ENCODE measurements at places on chromosomes 3 and 15.

- no peak for DNase-seq
Observed at GRCh38 chr15:99228120-99228770, 21.1 kb downstream of the TTC23 start.

- DNase-seq = no peak
Observed at GRCh38 chr3:136929977-136930670, 27.7 kb upstream of the IL20RB start.

GRCh38 chr15:37044915-37045648 lies 55.3 kb downstream of the MEIS2 start:
- no peak for DNase-seq

GRCh38 chr15:75720787-75721479 lies 8.3 kb upstream of the CSPG4 start:
- no peak for DNase-seq

DNA sequence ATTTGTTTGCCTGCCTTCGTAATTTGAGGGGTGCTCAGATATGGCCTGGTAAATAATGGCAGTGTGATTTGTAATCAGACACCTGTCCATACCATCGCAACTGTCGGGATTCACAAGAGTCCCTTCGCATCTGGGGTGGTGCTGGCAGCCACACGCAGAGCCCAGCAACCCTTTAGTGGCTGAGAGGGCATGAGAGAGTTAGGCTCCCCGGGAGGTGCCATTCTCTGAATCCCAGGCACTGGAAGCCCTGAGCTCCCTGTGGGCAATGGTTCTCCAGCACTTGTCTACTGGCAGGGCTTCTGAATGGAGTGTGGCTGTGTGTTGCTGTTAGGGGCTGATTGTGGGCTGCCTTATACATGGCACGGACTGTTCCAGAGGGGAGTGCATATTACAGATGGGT lies 230.1 kb downstream of the EBLN2 start:
- no peak for DNase-seq

GRCh38 chr3:18119866-18120265 lies 305.3 kb downstream of the SATB1 start:
- DNase-seq = no peak

GRCh38 chr15:77282333-77282732 lies 137.6 kb downstream of the PEAK1 start:
- no peak for DNase-seq

DNA sequence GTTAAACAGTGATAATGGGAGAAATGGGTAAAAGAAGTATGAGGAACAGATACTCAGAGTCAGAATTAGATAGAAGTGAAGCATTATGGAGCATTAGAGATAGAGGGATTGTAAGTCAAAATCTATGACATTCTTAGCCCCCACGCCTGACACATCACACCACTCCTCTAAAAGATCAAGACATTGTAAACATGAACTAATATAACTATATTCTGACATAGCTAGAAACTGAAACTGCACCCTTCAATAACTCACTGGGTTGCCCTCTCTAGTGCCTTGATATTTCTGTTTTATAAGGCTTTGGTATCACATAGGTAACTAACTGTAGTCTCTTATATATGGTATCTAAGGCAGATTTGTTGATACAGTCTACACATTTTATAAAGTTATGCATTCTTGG lies 684.3 kb upstream of the DPPA4 start:
- DNase-seq = no peak

DNA sequence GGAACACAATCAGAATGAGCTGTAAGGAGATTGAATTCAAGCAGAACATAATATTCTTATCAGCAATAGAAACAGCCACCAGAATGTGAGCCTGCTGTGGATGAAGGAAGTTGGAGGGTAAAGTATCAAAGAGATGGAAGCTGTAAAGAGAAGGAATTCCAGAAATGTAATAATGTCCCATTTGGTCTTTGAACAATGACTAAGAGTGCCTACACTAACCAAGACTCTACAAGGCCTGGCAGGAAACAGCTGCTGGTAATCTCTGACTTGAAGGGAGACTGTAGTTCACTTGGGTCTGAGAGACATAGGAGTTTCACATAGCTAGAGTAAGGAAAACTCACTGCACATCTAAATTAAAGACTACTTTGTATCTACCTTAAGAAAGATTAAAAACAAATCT lies 1176.0 kb upstream of the ALCAM start:
- DNase-seq = no peak

All from activated CD4-positive, alpha-beta T cell treated with anti-CD3 and anti-CD28 coated beads, Interleukin-2, amount 50 U/mL, for 1 hour (primary cell).